ENCODE measurements at places on chromosomes 5 and 9. TPM values are rescaled to one million over a fixed set of nuclear protein-coding genes. Genes with fewer than 3 reads are reported as not detected.

FOXD4 gene
- 0.27 TPM for total RNA-seq

GRCh38 chr5:107700481-107700880, 29.7 kb upstream of the EFNA5 start:
- DNase-seq, result no peak

NRG2 gene
- 0.81 TPM for total RNA-seq

- DNase-seq, result no peak
Measured at GRCh38 chr5:55645304-55645703, 66.8 kb downstream of the SLC38A9 start.

GRCh38 chr5:141574122-141574510, 44.7 kb downstream of the DIAPH1 start:
- DNase-seq, result no peak

GRCh38 chr5:132319975-132320374, 25.8 kb downstream of the SLC22A4 start:
- no peak for DNase-seq

GRCh38 chr9:98929895-98930341, 13.8 kb upstream of the COL15A1 start:
- DNase-seq, result no peak

Measured in aorta (tissue), 5 donors.